ENCODE measurements at places on chromosomes 16 and 17. TPM values are rescaled to one million over a fixed set of nuclear protein-coding genes. Genes with fewer than 3 reads are reported as not detected.

CLDN6 gene
- total RNA-seq: not detected

CBX2 gene
- total RNA-seq: not detected

MAF gene
- total RNA-seq: 130 TPM

KRTAP4-4 gene
- not detected for total RNA-seq

CXCL16 gene
- 15.3 TPM for total RNA-seq

CNGB1 gene
- total RNA-seq: not detected

STAT5B gene
- 225 TPM for total RNA-seq

MMP2 gene
- not detected for total RNA-seq

PROCA1 gene
- total RNA-seq: 4.8 TPM

MYH8 gene
- total RNA-seq: not detected
